Activated T-cell treated with anti-CD3 and anti-CD28 coated beads, Interleukin-2, amount 50 U/mL, for 48 hours (primary cell): ENCODE measurements at places on chromosomes 7 and 10.

- no peak for DNase-seq
These were observed 159.1 kb downstream of the SEC23IP start for GRCh38 chr10:120051671-120052070.

- DNase-seq = no peak
These were observed 4.5 kb upstream of the DNMBP start for GRCh38 chr10:100014071-100014762.

GRCh38 chr7:83271212-83272099, 108.8 kb upstream of the PCLO start:
- no peak for DNase-seq

DNA sequence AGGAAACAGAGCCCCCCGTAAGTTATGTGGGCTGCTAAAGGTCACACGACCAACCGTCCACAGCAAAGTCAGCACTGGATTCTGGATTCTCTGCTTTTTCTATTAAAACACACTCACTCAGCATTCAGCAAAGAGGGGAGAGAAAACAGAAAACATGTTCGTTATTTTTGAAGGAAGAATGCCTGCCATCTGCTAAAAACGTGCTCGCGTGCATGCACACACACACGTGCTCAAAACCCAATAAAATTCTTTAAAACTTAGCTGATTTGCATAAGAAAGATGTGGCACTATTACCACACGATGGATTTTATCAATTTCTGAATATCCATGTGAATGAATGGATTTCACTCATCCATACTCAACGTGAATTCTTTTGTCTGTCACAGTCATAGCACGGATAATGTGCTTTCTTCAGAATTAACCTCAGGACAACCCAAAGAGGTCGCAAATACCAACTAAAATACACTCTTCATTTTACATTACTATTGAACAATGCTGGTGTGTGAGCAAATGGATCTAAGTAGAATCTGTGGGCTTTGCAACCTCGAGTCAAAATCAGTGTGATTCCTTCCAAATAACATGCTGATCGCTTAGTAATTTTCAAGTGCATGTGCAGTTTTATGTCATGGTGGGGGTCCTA, 40.8 kb downstream of the NRP1 start:
- no peak for DNase-seq

GRCh38 chr10:86191166-86191565, 175.4 kb downstream of the GRID1 start:
- no peak for DNase-seq

DNA sequence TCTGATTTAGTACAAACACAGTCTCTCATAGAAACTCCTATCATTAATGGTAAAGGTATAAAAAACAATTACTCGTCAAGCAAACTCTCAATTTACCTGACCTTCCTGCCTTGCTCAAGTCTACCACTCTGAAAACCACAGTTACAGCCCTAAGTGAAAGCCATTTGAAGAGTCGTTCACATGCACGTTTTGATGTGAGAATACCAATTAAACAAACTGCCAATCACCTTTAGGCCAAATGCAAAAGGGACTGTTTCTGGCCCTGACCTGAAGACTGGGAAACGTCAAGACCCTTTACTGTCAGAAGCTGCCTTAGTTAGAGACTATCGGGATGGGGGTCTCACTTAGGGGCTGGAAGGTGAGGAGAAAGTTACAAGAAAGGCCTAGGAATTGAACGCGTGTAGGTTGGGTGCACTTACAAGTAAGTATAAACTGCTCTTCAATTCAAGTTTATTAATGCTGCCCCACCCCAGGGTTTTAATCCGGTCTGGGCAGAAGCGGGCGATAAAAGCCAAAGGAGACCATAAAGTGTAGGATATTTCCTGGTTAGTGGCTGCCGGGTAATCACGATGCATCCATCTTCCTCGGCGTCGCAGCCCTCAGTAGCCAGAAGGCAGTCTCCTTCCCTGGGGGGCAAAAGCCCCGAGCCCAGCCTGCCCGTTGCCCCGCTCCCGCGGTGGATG, 935 bp downstream of the TM9SF3 start:
- DNase-seq = no peak

GRCh38 chr10:24982319-24983112, 30.1 kb upstream of the PRTFDC1 start:
- DNase-seq = no peak

DNA sequence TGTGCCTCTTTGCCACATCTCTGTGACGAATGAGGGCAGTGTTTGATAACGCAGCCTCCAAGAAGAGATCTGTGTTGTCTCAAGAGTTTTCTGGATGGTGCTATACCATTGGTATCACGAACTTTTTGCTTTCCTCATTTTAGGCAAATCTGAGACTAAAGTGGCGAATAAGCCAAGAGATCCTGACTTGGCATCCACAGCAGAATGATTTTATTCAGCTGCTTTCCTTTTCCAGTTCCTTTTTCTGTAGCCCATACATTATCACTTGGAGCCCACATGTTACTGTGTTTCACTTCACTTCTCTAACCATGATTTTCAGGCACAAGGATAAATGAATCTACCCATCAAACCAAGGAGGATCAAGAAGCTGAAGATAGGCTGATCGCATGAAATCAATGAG, 177.9 kb upstream of the PTN start:
- DNase-seq = no peak

DNA sequence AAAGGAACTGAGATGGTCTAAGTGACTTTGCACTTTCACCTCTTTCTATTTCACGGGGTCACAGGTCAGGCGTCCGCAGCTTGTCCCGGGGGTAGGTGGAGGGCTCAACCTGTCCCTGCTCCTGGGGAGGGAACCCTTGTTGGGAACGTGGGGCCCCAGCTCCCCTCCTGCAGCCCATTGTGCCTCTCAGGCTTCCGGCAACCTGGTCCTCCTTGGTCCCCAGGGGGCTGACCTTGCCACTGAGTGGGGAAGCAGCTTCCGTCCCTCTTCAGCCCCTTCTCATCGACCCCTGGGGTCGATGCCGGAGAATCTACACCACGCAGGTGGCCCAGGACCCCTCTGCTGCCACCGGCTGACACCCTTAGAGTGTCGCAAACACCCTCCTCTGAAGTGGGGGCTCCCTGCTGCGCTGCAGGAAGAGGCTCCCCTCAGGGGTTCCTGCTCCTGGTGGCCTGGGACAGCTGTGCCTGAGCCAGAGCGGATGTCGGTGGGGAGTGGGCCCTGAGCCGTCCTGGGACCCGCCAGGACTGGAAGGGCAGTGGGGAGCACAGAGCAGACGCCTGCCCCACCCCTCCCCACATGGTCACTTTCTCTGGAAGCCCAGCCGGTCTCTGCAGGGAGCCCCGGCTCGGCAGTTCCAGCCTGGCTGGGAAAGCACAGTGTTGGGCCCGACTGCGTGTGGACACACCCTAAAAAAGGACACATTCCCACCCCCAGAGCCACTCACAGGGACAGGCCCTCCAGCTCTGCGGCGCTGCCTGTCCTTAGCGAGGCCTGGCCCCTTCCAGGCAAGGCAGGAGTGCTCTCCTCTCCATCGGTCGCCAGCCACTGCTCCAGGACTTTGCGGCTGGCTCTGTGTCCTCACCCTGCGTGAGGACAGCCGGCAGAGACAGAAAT, 357.5 kb upstream of the SHH start:
- DNase-seq = no peak

DNA sequence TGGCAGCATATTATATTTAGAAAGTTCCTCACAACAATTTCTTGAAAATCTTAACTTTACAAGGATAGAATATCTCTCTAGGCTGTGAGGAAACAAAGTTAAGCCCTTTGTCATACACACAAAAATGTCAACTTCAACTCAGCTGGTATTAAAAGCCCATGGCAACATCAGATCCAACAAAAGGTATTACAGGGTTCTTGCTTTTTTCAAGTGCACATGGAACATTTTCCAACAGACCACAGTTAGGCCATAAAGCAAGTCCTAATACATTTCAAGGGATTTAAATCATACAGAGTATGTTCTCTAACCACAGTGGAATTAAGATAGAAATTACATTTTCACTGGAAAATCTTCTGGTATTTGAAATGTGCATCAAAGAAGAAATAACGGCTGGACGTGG, 71.9 kb upstream of the OIT3 start:
- no peak for DNase-seq

- no peak for DNase-seq
These were observed 116.6 kb downstream of the KCNMA1 start for GRCh38 chr10:77520995-77521394.

- no peak for DNase-seq
These were observed 4.1 kb downstream of the FHIP2A start for GRCh38 chr10:114825513-114826253.

- no peak for DNase-seq
These were observed 33.6 kb upstream of the HDAC9 start for GRCh38 chr7:18461785-18462467.

- DNase-seq = no peak
These were observed 4.2 kb upstream of the NKX1-2 start for GRCh38 chr10:124453960-124454610.

DNA sequence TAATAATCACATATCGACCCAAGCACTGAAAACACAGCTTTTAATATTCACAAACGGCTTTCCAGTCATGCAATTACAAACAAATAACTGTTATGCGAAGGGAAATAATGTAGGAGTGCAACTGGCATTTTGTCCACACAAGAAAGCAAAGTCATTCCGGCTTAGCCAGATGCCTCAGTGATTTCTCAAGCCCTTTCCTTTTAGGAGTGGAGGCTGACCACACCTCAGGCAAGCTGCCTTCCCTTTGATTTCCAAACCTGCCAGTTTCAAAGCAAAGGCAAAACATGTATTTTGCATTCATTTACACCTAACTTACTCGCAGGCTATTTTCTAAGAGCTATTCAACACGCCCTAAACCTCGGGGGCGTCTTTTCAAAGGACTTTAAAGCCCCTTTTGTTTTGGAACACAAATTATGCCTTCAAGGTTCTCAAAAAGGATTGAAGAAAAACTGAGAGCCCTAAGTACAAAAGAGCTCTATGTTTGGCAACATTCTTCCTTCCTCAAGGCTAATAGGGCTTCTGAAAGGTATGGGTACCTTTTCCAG, 109.6 kb downstream of the CPXM2 start:
- no peak for DNase-seq

DNA sequence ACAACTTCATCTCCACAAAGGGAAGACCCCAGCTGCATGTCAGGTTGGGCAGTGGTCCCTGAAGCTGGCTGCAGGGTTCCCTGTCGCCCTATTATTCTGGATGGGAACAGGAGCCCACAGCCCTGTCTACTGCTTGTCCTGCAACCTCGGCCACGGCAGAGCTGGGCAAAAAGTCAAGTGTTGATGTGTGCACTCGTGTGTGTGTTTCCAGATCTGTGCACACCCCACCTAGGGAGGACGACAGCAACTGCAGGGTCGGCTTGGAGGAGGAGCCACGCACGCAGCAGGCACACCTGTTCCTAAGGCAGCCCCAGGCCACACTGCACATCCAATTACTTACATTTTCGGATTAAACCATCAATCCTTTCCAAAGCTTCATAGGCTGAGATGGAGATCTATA, 23.6 kb downstream of the PITRM1 start:
- DNase-seq = no peak

DNA sequence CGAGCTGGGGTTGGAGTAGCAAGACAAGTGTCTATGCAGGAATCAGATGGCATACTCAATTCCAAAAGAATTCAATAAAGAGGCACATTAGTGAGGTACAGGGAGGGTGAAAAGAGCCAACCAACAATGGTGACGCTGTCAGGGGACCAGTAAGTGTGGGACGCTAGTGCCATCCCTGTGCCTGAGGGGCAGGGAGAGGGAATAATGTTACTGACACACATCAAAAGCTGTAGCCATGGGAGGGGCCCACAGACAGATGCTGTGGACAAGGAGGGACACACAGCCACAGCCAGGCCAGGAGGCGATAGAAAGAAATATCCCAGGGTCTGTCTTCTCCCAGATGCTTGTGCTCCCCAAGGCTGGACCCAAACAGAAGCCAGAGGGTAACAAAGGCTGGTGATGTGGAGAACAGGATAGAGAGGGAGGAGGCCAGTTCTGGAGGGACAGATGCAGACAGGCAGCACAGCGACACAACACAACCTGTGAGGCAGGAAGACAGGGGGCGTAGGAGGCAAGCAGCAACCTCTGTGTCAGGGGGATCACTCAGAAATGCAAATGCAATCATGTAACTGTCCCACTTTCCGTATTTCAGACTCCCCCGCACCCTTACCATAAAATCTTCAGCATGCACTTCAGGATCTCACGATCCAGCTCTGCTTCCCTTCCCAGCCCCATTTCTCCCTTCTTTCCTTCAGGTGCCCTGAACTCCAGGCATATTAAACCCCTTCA, 240.5 kb upstream of the FZD8 start:
- no peak for DNase-seq

DNA sequence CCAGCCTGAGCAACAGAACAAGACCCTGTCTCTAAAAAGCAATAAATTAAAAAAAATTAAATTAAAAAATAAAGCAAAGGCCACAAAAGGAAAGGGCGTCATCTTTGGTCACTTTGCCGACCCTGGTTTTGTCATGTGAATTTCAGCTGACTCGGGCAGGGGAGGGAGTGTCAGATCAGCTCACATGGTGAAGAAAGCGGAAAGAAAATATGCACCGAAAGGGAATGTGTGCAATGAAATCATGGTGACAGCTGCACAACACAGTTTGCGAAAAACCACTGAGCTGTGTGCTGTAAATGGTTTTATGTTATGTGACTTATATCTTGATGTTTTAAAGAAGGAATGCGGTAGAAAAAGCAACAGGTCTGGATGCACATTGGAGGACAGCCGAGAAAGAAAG, 39.8 kb downstream of the RCC1L start:
- no peak for DNase-seq

GRCh38 chr10:47296156-47296894, 3.7 kb upstream of the GDF10 start:
- no peak for DNase-seq

- no peak for DNase-seq
These were observed 13.4 kb downstream of the EGFR start for GRCh38 chr7:55032069-55032699.

DNA sequence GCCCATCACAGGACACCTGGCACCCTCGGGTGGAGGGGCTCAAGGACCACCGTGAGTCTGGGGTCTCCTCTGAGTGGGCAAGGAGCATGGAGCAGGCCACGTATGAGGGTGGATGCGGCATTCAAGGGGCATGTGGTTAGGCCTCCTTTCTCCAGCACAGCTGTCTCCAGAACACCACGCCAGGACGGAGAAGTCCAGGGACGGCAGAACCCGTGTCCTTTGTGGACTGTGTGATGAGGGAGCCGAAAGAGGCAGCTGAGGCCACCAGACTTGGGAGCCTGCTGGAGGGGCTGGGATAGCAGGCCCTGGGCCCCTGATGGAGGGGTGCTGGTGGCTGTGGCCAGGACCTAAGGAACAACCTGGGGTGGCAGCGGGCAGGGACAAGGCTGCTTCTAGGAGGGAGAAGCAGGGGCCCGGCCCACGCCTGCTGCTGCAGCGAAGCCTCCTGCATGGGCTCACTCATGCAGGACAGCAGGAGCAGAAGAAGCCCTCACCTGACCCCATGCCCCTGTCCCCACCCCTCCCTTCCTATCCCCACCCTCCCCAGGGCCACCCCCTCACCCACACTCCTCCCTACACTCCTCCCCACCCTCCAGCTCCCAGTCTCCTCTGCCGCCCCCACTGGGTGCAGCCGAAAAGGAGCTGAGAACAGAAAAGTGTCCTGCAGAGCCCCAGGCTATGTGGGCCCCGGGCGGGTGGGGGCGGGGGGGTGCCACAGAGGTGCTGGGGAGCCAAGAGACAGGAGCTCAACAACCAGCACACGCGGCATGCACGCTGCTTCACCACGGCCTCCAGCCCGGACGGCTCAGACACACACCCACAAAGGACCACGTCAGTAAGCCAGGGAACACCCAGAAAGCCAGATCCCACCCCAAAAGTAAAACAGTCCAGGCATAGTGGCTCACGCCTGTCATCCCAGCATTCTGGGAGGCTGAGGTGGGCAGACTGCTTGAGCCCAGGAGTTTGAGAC, 29.7 kb downstream of the ZFAND2A start:
- DNase-seq = no peak
